ENCODE measurements at places on chromosomes 6 and 20. TPM values are rescaled to one million over a fixed set of nuclear protein-coding genes. Genes with fewer than 3 reads are reported as not detected.

NUS1 gene
- 37.0 TPM for total RNA-seq

PLG gene
- not detected for total RNA-seq

DOK5 gene
- 6.3 TPM for total RNA-seq

ENPP3 gene
- total RNA-seq, result not detected

GRCh38 chr6:151290877-151291721, 51.3 kb downstream of the AKAP12 start:
- no peaks in the 10 kb centered on the region for H3K27me3 ChIP-seq
- H3K4me1 ChIP-seq, result peaks cover 9% of the 10 kb centered on the region
- DNase-seq, result peak; percentile 56
- no peak overlapping the region for H3K4me3 ChIP-seq
- no peak overlapping the region for H3K27ac ChIP-seq
- H3K36me3 ChIP-seq, result no peaks in the 10 kb centered on the region

- no peaks in the 10 kb centered on the region for H3K36me3 ChIP-seq
- H3K4me3 ChIP-seq, result no peak overlapping the region
- no peaks in the 10 kb centered on the region for H3K4me1 ChIP-seq
- H3K27me3 ChIP-seq, result no peaks in the 10 kb centered on the region
- no peak overlapping the region for H3K27ac ChIP-seq
- no peak for DNase-seq
Observed at GRCh38 chr6:130699742-130700141, 127.5 kb upstream of the SMLR1 start.

GRCh38 chr20:58575776-58576602, 60.8 kb upstream of the APCDD1L start:
- DNase-seq, result no peak
- no peak overlapping the region for H3K4me3 ChIP-seq
- H3K4me1 ChIP-seq, result no peaks in the 10 kb centered on the region
- no peak overlapping the region for H3K27ac ChIP-seq
- no peaks in the 10 kb centered on the region for H3K27me3 ChIP-seq

GRCh38 chr6:20716865-20717264, 182.6 kb downstream of the CDKAL1 start:
- H3K4me3 ChIP-seq, result no peak overlapping the region
- H3K36me3 ChIP-seq, result no peaks in the 10 kb centered on the region
- peaks cover under 1% of the 10 kb centered on the region for H3K4me1 ChIP-seq
- no peak overlapping the region for H3K27ac ChIP-seq
- H3K27me3 ChIP-seq, result no peaks in the 10 kb centered on the region
- DNase-seq, result no peak

DNA sequence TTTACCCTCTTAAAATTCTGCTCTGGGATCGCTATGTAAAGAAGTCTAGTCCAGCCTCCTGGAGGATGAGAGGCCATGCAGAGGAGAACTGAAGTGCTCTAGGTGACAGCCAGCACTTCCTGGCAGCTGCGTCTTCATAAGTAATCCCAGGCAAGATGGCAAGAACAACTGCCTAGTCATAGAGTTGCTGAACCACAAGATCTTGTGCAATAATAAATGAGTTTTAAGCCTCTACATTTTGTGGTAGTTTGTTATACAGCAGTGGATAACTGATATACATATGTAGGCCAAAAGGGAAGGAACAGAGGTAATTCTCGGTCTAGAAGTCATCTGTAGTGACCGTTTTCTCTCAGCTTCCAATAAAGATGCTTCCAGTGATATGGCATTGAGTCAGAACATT, 103.8 kb upstream of the FLRT3 start:
- no peaks in the 10 kb centered on the region for H3K36me3 ChIP-seq
- DNase-seq, result no peak
- H3K27ac ChIP-seq, result no peak overlapping the region
- H3K27me3 ChIP-seq, result peaks cover 7% of the 10 kb centered on the region

- no peaks in the 10 kb centered on the region for H3K27me3 ChIP-seq
- no peaks in the 10 kb centered on the region for H3K36me3 ChIP-seq
- H3K4me3 ChIP-seq, result no peak overlapping the region
- no peak overlapping the region for H3K27ac ChIP-seq
Observed at GRCh38 chr20:15945289-15945688, 628.0 kb downstream of the KIF16B start.

All from endodermal cell (in vitro differentiated cells).